ENCODE measurements at places on chromosomes 1 and 21.

- DNase-seq: no peak
Measured at GRCh38 chr1:104018922-104019674, 269.4 kb downstream of the AMY1C start.

- DNase-seq: no peak
Measured at GRCh38 chr1:5796028-5796427, 196.2 kb downstream of the NPHP4 start.

GRCh38 chr1:11736746-11737639, 1.1 kb downstream of the AGTRAP start:
- peak; percentile 52 for DNase-seq

DNA sequence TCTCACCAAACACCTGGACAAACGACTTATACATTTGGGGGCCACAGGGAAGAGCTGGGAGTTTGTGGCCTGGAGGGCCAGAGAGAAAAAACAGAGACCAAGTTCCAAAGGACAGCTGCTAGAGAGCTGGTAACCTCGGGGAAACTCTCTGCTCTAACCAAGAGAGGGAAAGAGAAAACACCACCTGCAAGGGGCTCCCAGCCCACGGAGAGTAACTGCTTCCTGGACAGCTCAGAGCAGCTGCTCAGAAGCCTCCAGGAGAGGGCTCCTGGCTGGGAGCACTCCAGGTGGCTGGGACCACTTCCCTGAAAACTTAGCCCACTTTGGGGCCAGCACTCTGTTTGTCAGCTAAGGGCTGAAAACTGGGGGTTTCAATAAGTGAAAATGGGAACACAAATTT, 154.8 kb upstream of the GRIK3 start:
- DNase-seq: no peak

- DNase-seq: no peak
Measured at GRCh38 chr1:232620356-232620969, 9.5 kb downstream of the SIPA1L2 start.

GRCh38 chr1:88777604-88778149, 93.6 kb downstream of the PKN2 start:
- DNase-seq: no peak

GRCh38 chr21:31665397-31665796, 5.9 kb downstream of the SOD1 start:
- peak; percentile 12 for DNase-seq

DNA sequence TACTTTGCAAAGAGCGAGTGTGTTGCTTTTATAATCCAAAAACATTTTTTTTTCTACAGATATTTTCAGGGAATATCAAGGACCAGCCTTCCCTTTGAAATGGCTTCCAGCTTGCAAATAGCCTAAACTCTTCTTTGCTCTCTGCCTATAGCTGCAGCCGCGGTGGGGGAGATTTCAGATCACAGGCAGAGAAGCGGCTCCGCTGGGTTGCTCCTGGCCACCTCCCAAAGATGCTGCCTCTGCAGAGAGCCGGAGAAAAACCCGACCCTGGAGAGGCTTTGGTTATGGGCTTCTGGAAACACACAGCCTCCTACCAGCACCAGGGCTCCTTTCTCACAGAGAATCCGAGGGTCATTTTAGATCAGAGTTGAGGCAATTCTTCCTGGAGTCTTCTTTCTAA, 18.6 kb upstream of the PAX7 start:
- no peak for DNase-seq

DNA sequence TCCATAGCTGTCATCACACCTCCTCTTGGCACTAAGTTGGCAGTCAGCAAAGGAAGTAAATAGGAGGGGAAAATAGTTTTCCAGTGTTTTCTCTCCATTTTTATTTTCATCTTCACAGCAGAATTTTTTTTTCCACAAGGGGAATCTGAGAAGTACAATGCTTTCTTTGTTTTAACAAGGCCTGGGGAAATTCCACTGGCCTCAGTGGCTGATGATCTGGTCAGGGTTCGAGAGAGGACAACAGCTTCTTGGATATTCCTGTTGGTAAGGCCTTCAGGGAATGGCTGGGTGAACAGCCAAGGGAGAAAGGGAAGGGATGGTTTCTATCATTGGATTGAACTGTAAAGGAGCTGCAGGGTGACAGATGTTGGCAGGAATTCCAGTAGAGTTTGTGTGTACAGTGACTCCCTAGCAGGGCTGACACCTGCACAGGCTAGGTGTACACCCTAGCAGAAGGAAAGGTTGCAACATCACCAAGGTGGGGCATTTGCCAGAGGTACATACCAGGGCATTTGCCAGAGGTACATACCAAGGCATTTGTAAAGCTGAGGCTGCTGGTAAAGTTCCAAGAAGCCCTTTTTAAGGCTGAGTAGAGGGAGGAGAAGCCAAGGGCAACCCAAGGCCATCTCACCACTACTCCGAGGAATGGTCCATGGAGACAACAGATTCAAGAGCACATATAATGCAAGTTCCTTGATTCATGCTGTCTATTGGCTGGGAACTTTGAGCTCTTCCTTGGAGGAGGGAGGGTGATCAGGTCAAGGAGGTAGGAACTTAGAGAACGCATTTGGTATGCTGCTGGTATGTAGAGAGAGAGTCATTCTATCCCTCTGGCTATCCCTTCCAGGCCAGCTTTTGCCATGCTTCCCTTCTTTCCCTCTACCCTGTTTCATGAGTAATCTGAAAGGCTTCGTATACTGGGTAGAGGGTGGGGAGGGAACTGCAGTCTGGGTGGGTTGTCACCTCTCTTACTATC, 3.1 kb downstream of the GJA5 start:
- DNase-seq: no peak

DNA sequence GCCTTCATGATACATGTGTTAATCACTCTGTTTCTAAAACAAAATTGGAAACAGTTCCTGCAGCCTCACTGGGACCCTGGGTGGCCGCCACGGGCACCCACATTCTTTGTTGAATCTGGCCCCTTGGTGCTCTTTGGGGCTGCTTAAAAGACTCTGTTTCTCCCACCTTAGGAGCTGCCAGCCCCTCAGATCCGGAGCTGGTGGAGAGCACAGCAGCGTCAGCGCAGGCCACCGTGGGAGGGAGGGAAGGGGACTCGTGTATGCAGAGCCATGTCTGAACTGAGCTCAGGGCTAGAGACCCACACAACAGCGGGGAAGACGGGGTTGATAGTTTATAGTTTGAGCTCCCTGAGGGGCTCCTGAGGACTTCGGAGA, 121.2 kb downstream of the CNIH3 start:
- DNase-seq: no peak

DNA sequence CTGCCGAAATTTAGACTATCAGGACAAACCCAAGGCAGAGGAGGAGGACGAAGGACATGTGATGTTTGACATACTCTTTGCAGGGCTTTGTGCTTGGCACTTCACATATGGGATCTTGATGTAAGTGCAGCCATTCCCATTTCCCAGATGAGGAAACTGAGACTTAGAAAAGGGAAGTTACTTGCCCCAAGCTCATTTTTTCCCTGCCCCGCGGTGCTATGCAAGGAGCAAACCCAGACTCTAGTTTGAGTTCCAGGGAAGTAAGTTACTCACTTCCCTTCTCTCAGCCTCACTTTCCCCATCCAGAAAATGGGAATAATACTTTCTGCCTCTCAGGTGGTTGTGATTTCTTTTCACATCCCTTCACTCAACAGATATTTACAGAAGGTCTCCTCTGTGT, 4.5 kb upstream of the FOXO6 start:
- no peak for DNase-seq

DNA sequence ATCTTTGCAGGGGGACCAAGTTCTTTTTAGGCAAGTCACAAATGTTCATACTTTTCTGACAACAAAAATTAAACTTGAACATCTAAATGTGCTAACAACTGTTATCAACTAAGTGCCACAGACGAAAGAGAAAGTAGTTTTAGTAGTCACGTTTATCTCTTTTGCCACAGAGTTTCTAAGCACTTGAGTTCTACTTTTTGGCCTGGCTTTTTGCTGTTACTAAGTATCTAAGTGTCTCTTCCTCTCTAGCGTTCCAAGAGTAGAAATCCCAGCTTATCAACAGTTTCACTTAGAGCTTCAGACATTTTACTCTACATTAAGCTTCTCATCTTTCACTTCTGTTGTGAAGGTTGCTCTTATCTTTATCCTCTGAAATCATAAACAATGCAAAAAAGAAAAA, 34.2 kb downstream of the GATAD2B start:
- DNase-seq: no peak

DNA sequence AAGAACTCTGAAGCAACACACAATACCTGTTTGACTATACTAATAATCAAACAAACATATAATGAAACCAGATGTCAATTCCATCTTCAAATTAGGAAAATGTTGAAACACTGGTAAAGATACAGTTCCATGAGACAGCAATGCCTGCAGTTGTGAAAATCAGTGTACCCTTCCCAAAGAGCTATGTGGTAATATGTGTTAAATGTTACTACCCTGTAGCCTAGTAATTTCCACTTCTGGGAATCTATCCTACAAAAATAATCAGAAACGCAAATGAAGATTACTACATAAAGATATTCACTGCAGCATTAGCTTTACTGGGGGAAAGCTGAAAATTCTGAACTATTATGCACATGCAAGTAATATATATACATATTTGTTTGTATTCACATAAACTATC, 16.9 kb downstream of the GLIS1 start:
- DNase-seq: no peak

GRCh38 chr1:48859456-48859855, 82.8 kb upstream of the BEND5 start:
- DNase-seq: no peak

GRCh38 chr1:39695016-39695415, 3.8 kb upstream of the HPCAL4 start:
- no peak for DNase-seq

GRCh38 chr1:230280906-230281413, 145.2 kb downstream of the PGBD5 start:
- no peak for DNase-seq

GRCh38 chr1:40633523-40633922, 32.0 kb downstream of the RIMS3 start:
- DNase-seq: no peak

- DNase-seq: no peak
Measured at GRCh38 chr1:31198150-31198549, 41.5 kb downstream of the NKAIN1 start.

DNA sequence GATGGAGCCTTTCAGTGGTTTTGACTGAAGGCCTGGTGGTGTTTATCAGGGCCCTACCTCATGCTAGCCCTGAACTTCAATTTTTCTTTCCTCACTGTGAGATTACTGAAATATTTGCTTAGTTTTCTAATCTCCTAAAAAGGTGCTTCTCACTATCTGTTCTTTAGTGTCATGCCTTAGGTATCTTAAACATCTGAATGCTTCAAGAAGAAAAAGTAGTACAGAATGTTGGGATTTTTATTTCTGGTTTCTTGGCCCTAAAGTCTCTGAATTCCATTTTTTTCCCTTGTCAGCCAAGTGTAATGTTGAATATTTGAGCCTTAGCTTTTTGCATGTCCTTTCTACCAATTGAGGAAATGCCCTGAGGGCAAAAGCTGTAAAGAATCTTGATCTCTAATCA, 47.9 kb upstream of the PRKACB start:
- no peak for DNase-seq

GRCh38 chr1:25916460-25916859, 10.2 kb upstream of the STMN1 start:
- DNase-seq: no peak

GRCh38 chr1:197981561-197981960, 64.4 kb downstream of the LHX9 start:
- no peak for DNase-seq

- no peak for DNase-seq
Measured at GRCh38 chr1:57384901-57385300, 39.0 kb downstream of the DAB1 start.

- DNase-seq: no peak
Measured at GRCh38 chr21:8989261-8989711, 1532.1 kb upstream of the TPTE start.

GRCh38 chr1:199083680-199084079, 444.8 kb downstream of the PTPRC start:
- DNase-seq: no peak

DNA sequence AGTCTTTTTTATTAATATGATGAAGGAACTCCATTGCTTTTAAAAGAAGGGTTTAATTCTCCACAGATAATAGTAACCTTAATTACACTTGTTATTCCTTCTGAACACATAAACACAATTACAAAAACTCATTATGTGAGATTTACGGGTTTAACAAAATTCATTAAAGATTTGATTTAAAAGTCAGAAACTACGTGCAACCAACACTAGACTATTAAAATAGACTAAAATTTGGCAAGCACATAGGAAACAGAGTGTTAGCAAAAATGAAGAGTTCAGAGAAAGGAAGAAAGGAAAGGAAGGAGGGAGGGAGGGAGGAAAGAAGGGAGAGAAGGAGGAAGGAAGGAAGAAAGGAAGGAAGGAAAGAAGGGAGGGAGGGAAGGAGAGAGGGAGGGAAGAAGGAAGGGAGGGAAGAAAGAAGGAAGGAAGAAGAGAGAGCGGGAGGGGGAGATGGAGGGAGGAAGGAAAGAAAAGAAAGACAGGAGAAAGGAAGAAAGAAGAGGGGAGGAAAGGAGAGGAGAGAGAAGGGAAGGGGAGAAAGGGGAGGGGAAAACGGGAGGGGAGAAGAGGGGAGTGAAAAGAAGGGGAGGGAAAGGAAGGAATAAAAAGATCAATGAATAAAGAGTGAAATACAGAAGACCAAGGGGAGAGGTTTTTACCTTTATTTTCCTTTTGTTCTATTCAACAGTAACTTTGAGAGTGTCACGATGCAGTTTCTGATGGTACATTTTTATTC, 123.4 kb upstream of the LYPLAL1 start:
- DNase-seq: no peak

Measured in CD4-positive, alpha-beta T cell treated with Interleukin-6 at 100 ng/mL for 8 hours (primary cell).